Right ventricle myocardium inferior (tissue), 1 donor: ENCODE measurements at places on chromosomes 1 and 21. TPM values are rescaled to one million over a fixed set of nuclear protein-coding genes. Genes with fewer than 3 reads are reported as not detected.

Gene IGFN1
- not detected for total RNA-seq

Gene CSF3R
- 5.8 TPM for total RNA-seq

Gene FCRLB
- total RNA-seq, result 0.35 TPM

Gene CLCNKB
- 2.2 TPM for total RNA-seq

- DNase-seq, result no peak
Observed at GRCh38 chr1:116506132-116507004, 64.5 kb downstream of the CD58 start.

DNA sequence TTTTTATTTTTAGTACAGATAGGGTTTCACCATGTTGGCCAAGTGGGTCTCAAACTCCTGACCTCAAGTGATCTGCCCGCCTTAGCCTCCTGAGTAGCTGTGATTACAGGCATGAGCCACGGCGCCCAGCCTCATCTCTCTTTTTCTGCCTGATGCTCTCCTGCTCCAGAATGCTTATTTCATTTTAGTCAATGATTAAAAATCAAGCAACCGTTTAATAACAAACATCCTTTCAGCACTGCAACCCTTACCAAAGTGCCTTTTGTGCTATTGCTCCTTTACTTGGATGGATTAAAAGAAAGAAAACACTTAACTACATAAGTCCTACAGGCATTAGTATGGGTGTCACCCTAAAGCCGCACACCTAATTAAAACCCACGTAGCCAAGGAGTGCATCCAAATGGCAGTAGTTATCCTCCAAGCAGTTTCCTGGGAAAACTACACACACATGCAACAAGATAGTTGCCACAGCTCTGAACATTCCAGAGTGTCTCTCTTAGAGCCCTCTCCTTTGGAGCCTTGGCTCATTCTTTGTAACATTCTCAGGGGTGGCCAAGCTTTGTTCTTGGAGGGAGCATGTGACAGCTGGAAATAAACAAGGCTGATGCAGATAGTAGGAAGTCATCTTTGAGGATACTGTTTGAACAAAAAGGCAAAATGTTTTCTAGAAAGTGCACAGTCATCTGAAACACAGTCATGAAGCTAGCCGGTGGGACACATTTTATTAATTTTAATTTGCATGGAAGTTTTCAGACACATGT, 51.2 kb downstream of the KCNJ15 start:
- DNase-seq, result no peak

GRCh38 chr1:100077531-100077930, 55.2 kb downstream of the SASS6 start:
- DNase-seq, result no peak

DNA sequence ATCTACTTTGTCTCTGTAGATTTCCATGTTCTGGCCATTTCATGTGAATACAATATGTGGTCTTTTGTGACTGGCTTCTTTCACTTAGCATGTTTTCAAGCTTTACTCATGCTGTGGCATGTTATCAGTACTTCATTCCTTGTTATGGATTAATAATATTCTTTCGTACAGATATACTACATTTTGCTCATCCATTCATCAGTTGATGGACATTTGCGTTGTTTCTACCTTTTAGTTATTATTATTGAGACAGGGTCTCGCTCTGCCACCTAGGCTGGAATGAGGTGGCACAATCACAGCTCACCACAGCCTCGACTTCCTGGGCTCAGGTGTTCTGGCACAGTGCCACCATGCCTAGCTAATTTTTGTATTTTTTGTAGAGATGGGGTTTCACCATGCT, 21.4 kb downstream of the SFPQ start:
- no peak for DNase-seq

DNA sequence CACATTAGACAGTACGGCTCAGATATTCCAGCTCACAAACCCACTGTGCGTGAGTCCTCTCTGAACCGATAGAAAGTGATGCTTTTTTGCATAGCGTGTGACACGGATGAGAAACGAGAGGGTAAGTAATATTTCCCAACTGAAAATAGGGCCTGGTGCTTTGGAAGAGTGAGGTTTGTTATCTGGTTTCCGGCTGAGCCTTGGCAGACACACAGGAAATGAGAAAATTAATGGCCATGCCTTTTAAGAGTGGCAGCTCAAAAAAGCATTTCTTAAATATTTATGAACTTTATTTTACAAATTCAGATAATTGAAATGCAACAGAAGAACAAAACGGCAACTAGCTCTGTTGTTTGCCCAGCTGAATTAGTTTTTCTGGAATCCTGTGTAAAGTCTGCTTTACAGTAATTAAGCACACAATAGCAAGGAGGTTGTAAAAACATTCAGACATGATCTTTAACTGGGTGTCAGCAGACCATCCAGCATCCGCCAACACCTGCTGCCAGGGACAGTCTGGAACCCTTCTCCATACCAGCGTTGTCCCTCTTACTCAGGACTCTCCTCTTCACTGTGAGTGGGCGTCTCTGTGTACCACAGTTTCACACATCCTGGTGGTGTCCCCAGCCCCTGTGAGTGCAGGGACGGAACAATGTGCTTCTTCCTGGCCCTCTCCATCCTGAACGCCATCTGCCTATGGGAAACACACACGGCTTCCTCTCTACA, 155.4 kb downstream of the PGBD5 start:
- DNase-seq, result peak; percentile 18

- no peak for DNase-seq
Observed at GRCh38 chr1:43420874-43421273, 31.2 kb downstream of the SZT2 start.

GRCh38 chr1:239302696-239303095, 83.7 kb upstream of the CHRM3 start:
- DNase-seq, result no peak

DNA sequence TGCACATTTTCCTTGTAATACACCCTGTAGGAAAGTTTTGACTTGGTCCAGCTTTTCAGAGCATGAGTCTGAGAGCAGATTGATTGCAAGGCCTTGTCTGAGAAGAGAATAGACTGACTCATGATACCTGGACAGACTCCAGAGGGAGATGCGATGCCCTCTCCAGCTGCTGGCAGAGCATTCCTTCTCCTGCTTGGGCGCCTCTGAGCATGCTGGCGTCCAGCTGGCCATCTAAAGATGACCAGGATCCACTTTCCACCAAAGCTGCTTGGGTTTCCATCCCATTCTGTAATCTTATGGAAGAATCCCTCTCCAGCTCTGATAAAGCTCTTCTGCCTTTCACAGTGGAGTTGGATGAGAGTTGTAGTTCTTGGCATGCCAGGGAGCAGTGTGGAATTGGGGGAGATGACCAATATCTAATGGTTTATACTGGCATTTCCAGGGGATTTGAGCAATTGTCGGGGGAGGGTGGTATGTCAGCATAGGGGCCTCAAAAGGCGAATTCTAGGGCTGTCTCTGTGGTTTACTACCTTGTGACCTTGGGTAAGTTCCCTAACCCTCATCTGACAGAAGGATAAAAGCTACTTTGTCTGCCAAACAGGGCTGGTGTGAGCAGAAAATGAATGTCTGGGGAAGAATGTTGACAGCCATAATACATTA, 19.5 kb downstream of the SZRD1 start:
- no peak for DNase-seq
